Fibroblast of upper back skin (primary cell): ENCODE measurements at places on chromosomes 13 and 19.

DNA sequence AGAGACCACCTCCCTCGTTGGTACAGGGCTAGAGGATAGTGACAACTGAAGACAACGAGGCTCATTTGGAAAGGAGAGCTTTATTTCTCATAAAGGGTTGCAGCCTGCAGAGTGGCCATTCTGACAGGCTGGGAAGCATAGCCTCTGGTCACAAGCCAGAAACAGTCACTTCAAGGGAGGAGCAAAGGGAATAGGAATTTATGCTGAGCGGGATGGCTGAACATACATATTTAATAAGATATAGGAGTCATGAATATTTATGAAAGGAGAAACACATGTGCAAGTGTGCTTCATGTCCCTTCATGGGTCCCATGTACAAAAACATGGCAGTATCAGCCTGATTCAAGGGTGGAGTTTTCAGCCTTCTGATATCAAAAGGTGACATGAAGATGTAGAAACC lies 27.1 kb upstream of the URI1 start:
- DNase-seq: no peak

GRCh38 chr13:46290434-46290833 lies 78.7 kb downstream of the LRRC63 start:
- DNase-seq: no peak

DNA sequence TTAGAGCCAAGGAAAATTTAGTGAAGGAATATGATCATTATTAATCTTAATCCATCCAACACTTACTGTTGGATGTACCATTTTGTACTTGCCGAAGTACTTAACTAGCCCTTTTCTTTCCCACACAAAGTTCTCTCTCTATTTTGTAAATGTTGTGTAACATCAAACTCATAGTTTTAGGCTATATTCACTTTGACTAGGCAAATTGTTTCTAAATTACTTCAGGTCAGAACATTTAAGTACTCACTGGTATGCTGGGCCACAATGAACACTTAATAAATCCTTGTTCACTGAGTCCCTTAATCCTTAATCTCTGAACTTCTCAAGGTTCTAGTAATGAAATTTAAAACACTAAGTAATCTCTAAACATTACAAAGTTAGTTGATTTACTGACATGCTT lies 49.3 kb upstream of the EEF1AKMT1 start:
- no peak for DNase-seq

GRCh38 chr19:4456843-4457653 lies 546 bp downstream of the UBXN6 start:
- DNase-seq: peak; percentile 65

GRCh38 chr19:12670159-12670928 lies 3.7 kb downstream of the WDR83 start:
- no peak for DNase-seq

- DNase-seq: no peak
Measured at GRCh38 chr13:29569253-29570050, 26.0 kb downstream of the SLC7A1 start.

- DNase-seq: peak; percentile 56
Measured at GRCh38 chr13:93345770-93346169, 119.2 kb downstream of the GPC6 start.

- no peak for DNase-seq
Measured at GRCh38 chr19:18273561-18274218, 562 bp downstream of the IQCN start.

GRCh38 chr13:99563404-99563803 lies 62.1 kb downstream of the TM9SF2 start:
- DNase-seq: no peak

GRCh38 chr13:21544515-21544914 lies 59.5 kb downstream of the MICU2 start:
- no peak for DNase-seq

GRCh38 chr19:41755328-41755913 lies at the start of gene CEACAM6:
CEACAM6 (plus strand) TSS chr19:41755530; CDS start chr19:41755639, 109 bp downstream.
- DNase-seq: no peak

- no peak for DNase-seq
Measured at GRCh38 chr19:50315773-50316448, 13.3 kb downstream of the KCNC3 start.

DNA sequence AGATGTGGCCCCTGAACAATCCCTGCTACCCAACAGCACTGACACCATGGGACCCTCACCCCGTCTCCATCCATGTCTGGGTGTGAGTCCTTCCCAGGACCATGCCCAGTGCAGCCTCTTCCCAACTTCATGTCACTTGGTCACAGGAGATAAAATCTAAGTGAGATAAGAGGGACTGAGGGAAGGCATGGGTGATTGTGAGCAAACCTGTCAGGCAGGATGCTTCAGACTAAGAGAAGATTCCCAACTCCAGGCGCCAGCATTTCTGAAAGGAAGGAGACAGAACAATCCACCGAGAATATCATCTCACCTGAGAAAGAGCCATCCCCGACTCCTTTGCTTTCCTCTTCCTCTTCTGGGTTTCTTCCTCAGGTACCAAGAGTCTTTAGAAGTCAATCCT lies 7.5 kb downstream of the ZNF320 start:
- no peak for DNase-seq

DNA sequence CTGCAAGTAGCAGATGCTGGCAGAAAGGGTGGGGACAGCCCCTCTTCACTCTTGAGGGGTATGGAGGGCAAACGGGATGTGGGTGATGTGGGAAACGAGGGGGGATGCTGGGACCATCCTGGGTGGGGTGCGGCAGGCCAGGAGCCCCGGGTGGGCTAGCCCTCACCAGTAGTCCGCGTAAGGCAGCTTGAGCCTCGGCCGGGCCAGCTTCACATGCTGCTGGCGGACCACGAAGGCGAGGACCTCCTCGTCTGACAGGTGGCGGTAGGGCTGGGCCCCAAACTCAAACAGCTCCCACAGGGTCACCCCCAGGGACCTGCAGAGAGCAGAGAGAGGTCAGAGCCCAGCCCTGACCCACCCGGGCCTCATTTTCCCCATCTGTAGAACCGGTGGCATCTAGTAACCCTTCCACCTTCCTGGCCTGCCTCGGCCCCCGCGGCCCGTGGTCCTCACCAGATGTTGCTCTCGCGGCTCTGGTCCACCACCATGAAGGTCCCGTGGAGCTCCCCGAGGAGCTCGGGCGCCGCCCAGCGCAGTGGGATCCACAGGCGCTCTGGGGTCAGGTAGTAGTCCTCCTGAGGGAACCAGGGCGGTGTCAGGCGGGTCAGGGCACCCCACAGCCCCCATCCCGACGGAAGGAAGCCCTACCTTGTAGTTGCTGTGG lies 10.7 kb downstream of the LMTK3 start:
- DNase-seq: no peak

- no peak for DNase-seq
Measured at GRCh38 chr13:46906405-46906804, 9.6 kb upstream of the HTR2A start.

DNA sequence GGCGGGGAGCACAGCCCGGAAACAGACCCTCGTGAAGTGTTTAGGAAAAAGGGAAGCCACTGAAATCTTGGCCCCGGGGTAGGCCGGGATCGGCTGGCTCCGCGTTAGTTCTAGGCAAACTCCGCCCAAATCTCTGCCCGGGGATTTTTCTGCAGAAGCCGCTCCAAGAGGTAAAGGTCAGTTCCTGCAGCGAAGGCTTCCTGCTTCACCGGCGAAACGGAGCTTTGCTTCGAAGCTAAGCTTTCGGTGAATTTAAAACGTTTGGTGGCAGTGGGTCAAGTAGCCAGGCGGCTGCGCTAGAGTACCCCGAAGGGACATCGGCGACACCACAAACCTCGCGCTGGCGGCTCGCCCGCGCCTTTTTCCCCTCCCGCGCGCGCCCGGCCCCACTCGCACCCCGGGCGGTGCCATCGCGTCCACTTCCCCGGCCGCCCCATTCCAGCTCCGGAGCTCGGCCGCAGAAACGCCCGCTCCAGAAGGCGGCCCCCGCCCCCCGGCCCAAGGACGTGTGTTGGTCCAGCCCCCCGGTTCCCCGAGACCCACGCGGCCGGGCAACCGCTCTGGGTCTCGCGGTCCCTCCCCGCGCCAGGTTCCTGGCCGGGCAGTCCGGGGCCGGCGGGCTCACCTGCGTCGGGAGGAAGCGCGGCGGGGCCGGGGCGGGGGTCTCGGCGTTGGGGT lies 441 bp downstream of the GJB2 start:
- no peak for DNase-seq

DNA sequence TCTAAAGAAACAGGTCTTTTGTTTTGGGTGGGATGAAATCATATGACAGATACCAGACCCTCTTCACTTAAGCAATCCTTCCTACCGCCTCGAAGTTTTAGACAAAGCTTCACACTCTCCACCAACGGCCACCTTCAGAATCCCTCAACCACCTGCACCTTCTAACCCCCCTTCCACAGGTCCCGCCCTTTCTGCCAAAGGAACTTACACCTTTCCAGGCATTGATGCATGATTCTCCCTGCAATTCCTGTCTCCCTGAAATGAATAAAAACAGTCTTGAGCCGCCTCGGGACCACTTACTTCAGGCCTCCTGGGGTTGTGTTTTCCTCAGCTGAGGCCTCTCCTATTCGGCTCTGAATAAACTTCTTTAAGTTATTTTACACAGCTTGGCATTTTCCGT lies 859 bp downstream of the ZNF433 start:
- DNase-seq: no peak

DNA sequence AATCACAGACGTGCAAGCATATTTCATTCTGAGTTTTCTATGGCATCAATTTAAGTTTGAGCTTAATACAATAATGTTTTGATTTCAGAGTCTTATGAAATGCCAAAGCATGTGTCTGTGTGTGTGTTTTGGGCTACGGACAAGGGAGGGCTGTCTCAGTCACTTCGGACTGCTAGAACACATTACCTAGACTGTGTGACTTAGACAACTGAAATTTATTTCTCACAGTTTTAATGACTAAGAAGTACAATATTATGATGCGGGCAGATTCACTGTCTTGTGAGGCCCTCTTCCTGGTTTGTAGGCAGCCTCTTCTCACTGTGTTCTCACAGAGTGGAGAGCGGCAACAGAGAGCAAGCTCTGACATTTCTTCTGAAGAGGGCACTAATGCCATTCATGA lies 1202.0 kb downstream of the EFNB2 start:
- DNase-seq: peak; percentile 17

DNA sequence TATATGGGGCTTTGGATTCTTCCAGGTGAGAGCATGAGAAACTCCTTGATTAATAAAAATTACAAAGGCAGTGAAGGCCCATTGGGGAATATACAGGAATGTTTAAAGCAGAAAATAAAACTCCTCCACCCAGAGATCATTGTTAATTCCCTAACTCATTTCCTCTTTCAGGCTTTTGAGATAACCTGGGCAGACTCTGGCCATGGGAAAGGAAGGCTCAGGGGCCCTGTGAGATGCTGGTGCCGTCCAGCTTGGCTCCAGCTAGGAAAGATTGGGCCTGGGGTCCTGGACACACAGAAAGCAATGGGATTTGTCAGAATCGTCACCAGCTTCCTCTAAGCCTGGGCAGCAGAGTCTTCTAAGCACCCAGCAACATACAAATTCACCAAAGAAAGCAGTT lies 36.8 kb upstream of the SPATA13 start:
- no peak for DNase-seq

GRCh38 chr19:30132343-30133075 lies 190.5 kb downstream of the URI1 start:
- DNase-seq: no peak

GRCh38 chr19:39935364-39935661 lies 879 bp upstream of the FCGBP start:
- DNase-seq: no peak

GRCh38 chr19:28883241-28883693 lies 329.7 kb downstream of the UQCRFS1 start:
- DNase-seq: peak; percentile 72

- no peak for DNase-seq
Measured at GRCh38 chr13:24249624-24250023, 59.8 kb upstream of the C1QTNF9 start.

DNA sequence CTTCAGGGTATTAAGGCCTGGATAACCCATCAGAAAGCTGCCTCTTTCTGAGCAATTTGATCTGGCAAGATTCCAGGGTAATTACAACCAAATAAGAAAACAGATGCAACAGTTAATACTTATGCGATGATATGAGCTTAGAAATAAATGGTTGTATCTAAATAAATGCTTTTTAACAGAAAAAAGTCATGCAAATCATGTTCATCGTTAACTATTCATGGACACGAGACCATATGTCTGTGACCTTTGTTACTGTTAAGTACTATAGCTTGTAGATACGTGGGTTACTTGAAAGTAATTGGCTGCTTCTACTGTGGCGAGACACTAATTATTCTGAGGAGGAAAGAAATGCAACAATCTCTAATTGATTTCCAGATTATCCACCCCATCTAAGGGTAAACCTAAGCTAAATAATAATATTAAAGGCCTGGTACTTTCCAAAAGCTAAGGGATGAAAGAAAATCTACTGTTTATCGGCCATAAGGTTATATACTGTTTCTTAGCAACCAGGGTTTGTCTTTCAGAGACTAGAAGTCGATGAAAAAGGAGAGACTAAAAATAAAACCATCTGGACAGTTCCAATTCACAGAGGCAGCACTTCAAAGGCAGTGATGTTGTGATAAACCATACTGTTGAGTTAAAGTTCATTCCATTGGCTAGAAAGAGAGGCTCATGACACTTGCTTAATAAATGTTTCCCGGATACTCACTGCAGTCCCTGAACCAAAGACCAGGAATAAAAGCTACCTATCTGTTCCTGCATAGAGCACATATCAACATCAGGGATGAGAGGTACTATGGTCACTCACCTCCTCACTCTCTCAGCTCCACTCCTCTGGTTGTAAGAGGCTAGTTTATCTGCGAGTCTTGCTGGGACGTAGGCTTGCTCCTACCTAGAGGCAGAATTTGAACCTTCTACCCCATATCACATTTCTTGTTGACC lies 1.5 kb downstream of the EPSTI1 start:
- peak; percentile 74 for DNase-seq

DNA sequence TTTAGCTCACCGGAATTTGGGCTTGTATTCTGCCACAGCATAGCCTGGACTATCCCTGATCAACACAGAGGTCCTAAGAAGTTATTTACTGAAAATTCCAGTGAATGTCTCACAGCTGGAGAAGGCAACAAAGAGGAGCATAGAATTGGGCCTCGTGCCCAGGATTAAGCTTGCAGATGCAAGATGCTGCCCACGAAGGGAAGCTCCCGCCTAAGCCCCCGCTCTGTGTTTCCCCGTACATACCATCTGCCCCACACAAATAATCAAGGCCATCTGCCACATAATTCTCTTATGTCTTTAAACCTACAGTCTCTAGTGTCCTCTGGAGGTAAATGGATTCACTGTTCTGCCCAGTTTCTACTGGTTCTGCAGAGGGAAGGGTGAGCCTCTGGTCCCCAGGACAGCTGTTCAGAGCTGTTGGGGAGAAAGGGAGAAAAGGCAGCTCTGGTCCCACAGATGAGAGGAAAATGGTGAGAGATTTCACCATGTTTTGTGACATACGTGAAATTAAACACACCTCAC lies 7.4 kb upstream of the TPP2 start:
- peak; percentile 19 for DNase-seq

GRCh38 chr19:44757735-44758505 lies 9.4 kb downstream of the BCL3 start:
- DNase-seq: no peak
